NCI-H2081 (cell line): ENCODE measurements at places on chromosomes 5 and 9.

GRCh38 chr9:88933607-88934379, 57.5 kb upstream of the S1PR3 start:
- no peak for DNase-seq

DNA sequence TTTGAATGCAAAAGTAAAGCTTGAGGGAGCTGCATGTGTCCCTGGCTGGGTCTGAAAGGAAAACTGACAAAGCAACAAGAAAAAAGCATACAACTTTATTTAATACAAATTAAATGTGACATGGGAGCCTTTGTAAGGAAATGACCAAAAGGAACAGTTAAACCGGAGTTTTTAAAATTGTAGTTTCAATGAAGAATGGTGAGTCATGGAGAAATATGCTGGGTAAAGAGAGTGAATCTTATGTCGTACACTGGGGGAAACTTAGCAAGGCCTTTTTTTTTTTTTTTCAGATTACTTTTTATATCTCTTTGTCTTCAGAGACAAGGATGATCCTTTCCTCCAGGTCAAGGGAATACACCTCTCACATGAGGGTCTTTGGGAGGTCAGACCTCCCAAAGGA, 50.1 kb upstream of the FBXL17 start:
- DNase-seq = no peak

GRCh38 chr9:99035313-99035712, 69.6 kb upstream of the TGFBR1 start:
- no peak for DNase-seq

- DNase-seq = no peak
Measured at GRCh38 chr5:113451797-113452196, 17.0 kb upstream of the TSSK1B start.

DNA sequence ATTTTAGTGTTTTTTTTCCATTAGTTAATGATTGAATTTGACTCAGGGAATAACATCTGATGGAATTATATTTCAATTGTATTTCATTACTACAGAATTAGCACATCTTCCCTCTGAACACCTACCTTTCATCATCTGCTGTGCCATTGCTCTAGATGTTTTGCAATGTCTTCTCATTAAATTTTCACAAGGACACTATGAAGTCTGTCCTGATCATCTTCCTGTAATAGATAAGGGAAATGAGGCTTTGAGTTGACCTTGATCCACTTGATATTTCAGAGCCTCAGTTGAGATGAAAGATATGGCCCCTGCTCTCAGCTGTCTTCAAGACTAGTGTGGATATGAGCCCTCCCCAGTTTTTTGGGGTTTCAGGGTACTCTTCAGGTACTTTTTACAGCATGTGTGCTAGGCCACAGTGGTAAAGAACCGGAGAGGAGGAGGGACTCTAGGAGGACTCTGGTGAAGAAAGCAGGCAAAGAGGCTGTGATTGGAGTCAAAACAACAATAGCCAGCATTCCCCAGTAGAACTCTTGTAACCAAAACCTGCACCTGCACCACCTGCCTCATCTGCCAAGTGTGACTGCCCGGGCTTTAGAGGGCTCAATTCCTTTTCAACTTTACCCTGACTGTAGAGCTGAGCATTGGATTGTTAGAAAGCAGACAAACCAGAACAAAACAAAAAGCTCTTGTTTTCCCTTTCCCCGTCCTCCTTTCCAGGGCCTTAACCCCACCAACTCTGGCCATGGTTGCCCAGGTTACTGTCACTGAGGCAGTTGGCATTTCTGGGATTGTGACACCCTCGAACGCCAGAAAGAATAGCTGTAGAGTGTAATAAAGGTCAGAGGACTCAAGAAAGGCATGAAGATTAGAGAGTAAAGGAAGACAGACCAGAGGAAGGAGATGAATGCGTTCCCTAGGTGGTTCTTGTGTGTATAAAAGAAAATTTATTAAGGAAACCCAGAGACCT, 56.3 kb downstream of the ERAP1 start:
- no peak for DNase-seq

- no peak for DNase-seq
Measured at GRCh38 chr9:133103183-133103986, 17.7 kb downstream of the RALGDS start.

DNA sequence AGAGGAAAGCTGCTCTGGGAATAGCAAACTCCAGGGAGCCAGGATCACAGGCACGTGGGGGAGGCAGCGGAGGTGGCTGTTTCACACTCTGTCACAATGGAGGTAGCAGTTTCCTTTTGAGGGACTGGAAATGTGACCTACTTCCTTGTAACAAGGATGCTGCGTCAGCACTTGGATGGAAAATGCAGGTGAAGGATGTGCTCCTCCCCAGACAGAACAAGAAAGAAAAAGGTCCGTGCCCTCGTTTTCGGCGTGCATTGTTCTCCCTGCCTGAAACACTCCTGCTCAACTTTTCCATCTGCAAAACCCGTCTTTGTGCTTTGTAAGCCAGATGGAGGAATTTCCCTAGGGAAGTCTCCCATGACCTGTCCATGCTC, 55.1 kb upstream of the SH3PXD2B start:
- no peak for DNase-seq

DNA sequence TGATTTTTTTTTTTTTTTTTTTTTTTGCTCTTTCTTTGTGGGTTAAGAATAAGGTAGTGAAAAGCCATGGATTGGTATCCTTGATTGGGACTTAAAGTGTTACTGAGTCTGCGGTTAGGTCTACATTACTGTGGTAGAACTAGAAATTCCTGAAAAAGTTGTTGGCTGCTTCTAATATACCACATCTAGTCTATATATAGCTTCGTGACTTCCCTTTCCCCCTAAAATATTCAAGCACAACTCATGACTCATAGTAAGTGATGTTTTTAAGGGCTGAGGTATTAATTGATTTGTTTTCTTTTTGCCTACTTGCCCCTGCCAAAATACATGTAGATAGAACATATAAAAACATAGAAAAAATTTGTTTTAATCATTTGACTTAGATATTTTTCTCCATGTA, 247.6 kb downstream of the TMEM232 start:
- DNase-seq = no peak

GRCh38 chr9:137488906-137489305, 29.8 kb upstream of the NSMF start:
- DNase-seq = no peak

DNA sequence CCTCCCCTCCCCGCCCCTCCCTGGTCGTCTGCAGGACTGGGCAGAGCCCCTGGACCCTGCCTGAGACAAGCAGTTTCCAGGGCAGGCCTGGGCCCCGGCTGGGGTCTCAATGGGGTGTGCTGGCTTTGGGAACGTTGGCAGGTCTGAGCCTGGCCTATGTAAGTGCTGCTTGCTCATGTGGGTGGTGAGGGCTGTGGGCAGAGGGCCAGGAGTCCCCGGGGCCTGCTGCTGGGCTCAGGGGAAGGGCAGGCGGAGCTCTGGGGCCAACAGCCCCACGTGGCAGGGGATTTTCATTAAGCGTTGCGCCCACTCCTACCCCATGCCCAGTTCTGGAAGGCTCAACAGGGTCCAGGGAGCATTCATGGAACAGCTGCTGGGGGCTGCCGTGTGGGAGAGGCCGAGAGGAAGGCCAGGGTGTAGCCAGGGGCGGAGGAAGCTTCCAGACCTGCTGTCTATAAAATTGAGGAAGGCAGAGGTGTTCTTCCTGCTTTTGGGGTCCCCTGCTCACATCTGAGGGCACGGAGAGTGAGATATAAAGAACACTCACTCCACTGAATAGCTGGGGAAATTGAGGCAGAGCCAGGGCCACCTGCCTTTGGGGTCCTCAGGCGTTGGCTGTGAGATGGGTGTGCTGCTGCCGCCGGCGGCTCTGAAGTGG, 32.5 kb downstream of the RXRA start:
- no peak for DNase-seq

GRCh38 chr9:18722882-18723281, 248.9 kb downstream of the ADAMTSL1 start:
- DNase-seq = no peak

DNA sequence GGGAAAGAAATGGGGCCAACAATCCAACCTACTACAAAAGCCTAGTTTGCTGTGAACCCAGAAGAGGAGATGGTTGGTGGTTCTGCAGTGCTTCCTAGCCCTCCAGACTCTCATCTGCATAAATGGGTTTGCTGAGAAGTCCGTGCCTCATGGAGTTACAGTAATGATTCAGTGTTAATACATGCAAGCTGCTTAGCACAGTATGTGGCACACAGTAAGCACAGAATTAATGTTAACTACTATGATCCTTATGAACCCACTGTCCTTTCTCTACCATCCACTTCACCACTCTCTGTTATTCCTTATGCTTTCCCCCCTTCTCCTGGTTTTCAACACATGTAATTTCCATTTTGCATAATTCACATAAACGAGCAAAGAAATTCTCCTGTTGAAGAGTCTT, 100.0 kb downstream of the ACTBL2 start:
- no peak for DNase-seq

DNA sequence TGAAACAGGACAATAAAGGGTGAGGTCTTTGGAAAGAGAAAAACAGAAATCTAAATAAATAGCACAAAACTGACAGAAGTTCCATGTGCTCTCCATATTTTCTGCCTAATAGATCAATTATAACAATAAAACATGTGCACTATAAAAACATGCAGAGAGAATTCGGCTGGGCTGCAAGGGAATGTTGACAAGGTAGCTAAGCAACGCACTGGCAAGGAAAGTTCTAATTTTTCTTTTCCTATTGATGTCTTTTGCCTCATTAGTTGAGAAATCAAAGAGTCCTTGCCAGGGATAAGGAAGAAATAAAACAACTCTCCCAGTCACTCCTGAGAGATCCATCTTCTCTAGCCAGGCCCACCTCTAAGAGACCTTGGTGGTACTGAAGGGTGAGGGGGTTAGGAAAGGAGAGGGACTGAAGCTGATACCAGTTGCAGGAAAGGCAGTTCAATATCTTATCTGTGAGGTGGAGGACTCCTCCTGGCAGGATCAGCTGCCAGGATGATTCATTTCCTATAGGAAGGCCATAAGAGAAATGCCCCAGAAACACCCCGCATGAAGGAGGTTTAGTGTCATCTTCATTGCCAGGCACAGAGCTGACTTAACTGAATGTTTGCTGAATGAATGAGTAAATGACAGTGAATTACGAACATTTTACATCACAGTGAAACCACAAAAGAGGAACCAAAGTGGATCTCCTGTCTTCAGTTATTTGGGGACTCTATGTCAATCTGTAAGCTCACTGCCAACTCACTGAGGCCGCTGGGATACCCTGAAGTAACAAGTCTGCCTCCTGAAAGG, 63.7 kb upstream of the IFNK start:
- no peak for DNase-seq

- DNase-seq = no peak
Measured at GRCh38 chr5:143933451-143933850, 121.5 kb downstream of the HMHB1 start.

- DNase-seq = no peak
Measured at GRCh38 chr5:160213537-160213936, 15.8 kb upstream of the FABP6 start.

GRCh38 chr5:158502686-158503085, 597.0 kb downstream of the EBF1 start:
- no peak for DNase-seq

DNA sequence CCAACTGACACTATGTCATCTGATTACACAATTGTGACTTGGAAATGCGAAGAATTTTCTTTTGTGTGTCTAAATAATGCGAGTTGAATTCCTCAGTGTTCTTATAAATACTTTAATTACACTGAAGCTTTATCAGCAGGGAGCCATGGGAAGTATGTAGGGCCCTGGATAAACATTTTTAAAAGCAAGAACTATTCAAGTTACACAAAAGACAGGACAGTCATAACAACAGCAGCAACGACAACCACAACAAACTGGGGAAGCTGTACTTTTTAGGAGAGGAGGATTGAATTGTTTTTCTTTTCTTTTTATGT, 250.3 kb upstream of the ZNF608 start:
- DNase-seq = no peak

DNA sequence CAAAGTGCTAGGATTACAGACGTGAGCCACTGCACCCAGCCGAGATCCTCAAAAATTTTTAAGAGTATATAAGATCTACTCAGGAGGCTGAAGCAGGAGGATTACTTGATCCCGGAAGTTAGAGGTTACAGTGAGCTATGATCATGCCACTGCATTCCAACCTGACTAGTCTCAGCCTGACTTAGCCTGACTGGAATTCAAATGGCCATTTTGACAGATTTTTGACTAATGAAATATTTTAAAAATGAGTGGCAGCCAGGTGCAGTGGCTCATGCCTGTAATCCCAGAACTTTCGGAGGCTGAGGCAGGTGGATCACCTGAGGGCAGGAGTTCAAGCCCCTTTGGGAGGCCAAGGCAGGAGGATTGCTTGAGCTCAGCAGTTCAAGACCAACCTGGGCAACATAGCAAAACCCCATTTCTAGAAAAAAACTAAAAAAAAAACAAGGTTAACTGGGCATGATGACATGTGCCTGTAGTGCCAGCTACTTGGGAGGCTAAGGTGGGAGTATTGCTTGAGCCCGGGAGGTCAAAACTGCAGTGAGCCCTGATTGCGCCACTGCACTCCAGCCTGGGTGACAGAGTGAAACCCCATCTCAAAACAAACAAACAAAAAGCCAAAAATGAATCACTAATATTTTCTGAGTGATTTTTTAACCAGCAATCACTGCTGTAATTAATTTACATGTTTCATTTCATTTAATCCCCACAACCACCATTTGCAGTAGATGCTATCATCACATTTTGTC, 16.6 kb downstream of the ATOX1 start:
- no peak for DNase-seq

DNA sequence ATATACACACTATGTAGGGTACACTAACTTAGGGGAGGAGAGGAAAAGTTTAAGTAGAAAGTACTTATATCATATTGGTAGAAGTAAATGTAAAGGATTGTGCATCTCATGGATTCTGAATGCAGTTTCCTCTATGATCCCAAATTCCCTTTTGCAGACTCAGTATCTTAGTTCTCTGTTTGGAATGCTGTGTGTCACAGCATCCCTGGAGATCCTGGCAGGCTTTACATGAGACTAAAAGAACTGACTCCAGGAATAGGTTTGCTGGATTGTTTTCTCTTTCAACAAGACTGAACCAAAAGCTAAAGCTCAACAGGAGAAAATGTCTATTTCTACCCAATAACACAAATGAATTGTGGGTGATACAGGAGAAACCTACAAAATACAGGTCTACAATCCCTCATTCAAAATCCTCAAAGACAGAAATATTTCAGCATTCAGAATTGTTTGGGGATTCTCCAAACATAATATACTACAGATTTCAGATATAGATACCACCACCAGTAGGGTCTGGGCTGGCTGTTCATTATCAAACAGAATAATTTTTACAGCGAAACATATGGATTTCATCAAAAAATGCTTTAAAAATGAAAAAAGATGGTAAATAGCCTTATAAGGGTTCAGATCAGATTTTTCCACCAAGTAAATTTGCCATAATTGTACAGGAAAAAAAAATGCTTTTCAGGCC, 324.7 kb upstream of the GRAMD2B start:
- no peak for DNase-seq

GRCh38 chr5:101932599-101932998, 363.5 kb downstream of the SLCO4C1 start:
- DNase-seq = peak; percentile 6

- DNase-seq = no peak
Measured at GRCh38 chr5:142819292-142819691, 49.1 kb downstream of the ARHGAP26 start.

- DNase-seq = peak; percentile 88
Measured at GRCh38 chr5:160312134-160312959, at the start of gene CCNJL. Gene CCNJL (minus strand): TSS chr5:160312564. CDS start chr5:160311923, 641 bp downstream.
